Upper lobe of right lung (tissue), 1 donor: ENCODE measurements at places on chromosomes 2 and 18.

GRCh38 chr18:841647-842370 is 29.8 kb upstream of the YES1 start:
- no peak overlapping the region for H3K4me3 ChIP-seq
- H3K27ac ChIP-seq = no peak overlapping the region
- H3K4me1 ChIP-seq = no peaks in the 10 kb centered on the region

DNA sequence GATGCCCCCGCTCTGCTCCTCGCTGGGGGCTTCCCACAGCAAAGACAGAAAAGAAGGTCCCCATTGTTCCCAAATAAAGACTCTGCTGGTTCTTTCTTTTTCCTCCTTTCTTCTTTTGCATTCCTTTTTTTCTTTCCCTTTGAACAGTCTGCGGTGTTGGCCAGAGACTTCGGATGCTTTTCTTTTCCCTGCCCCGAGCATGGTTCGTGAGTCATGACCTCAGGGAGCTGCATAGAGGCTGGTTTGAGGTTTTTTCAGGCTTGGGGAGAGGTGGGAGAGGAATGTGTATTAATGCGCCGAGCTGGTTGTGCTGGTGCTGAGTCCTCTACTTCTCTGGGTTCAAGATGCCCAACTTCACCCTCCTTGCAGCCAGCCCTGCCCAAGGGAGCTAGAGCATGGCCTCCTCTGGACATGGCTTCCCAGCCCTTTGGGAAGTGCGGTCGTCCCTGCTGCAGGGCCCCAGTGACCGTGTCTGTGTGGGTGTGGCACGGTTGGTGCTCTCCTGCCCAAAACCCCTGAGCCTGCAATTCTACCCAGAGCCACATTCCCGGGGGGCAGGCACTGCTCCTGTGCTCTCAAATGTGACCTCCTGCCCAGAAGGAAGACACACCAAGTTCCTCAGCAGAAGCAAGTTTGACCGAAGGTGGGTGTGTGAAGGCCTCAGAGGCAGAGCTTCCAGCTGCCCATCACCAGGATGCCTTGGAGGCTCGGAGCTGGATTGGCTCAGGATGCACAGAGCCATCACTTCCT is 9.0 kb upstream of the ARHGEF4 start:
- DNase-seq = no peak
- no peaks in the 10 kb centered on the region for H3K4me1 ChIP-seq
- H3K36me3 ChIP-seq = no peaks in the 10 kb centered on the region
- peaks cover 5% of the 10 kb centered on the region for H3K27me3 ChIP-seq
- H3K4me3 ChIP-seq = no peak overlapping the region

GRCh38 chr2:31586230-31586629 is 5.5 kb upstream of the SRD5A2 start:
- H3K27me3 ChIP-seq = no peaks in the 10 kb centered on the region
- H3K36me3 ChIP-seq = no peaks in the 10 kb centered on the region
- no peak for DNase-seq
- no peak overlapping the region for H3K4me3 ChIP-seq
- no peak overlapping the region for H3K27ac ChIP-seq
- H3K4me1 ChIP-seq = no peaks in the 10 kb centered on the region

GRCh38 chr2:240993446-240994170 is 4.8 kb upstream of the SNED1 start:
- H3K27ac ChIP-seq = no peak overlapping the region
- no peaks in the 10 kb centered on the region for H3K36me3 ChIP-seq
- H3K27me3 ChIP-seq = no peaks in the 10 kb centered on the region

- H3K27ac ChIP-seq = no peak overlapping the region
- H3K27me3 ChIP-seq = no peaks in the 10 kb centered on the region
- H3K36me3 ChIP-seq = no peaks in the 10 kb centered on the region
- no peak for DNase-seq
Measured at GRCh38 chr2:202110491-202110890, 37.4 kb downstream of the KIAA2012 start.

DNA sequence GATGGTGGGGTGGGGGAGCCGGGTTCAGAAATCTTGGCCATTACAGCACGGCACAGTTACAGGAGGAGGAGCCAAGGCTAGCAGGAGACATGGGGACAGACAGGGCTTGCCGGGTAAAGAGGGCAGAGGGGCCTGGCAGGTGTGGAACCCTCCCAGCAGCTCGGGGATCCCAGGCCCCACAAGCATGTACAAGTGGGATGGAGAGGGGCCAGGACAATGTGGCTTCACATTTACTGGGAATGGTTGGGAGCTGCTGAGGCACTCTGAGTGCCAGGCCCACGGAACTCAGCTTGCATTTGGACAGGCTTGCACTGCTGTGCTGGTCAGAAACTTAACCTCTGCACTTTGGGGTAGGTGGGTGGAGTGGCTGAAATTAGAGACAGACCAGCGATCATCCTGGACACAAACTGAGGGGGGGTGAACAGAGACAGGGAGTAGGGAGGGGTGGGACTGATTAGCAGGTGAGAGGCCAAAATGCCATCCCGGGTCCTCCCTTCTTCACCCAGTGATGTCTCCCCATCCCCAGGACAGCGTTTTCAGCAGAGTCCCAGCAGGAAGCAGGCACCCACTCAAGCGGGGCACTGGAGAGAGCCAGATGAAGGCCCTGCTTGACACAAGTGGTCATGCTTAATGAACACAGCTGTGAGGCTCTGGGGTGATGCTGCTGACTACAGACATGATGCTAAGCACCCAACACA is 9.6 kb downstream of the PER2 start:
- no peak for DNase-seq
- H3K4me1 ChIP-seq = no peaks in the 10 kb centered on the region
- H3K36me3 ChIP-seq = peaks cover 37% of the 10 kb centered on the region
- H3K4me3 ChIP-seq = no peak overlapping the region

GRCh38 chr2:176125772-176126054 is 3.2 kb downstream of the HOXD9 start:
- no peak overlapping the region for H3K27ac ChIP-seq
- no peaks in the 10 kb centered on the region for H3K36me3 ChIP-seq
- no peak overlapping the region for H3K4me3 ChIP-seq
- peaks cover 11% of the 10 kb centered on the region for H3K4me1 ChIP-seq
- DNase-seq = no peak

DNA sequence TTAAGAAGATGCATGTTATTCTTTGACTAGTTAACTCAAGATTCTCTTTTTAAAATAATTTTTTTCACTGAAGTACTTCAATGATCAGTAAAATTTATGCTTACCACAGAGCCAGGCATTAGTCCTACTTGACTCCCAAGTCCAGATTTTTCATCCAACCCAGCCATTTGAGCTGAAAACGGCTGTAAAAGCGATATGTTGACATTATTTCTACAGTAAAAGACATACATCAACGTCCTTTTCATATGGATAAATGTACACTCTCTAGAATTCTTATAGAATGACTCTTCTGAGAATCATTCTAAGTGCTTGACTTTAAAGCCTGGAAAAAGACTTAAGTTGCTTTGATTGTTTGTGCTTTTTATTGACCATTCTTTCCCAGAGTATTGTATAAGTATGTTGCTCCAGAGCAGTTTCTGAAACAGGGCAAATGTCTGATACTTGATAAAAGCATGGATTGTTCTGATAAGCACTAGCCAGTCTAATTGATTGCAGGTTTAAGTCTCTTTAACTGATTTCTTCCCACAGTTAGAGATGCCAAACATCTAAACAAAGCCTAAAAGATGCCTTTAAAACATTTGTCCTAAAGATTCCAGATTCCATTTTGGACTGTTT is 90.9 kb downstream of the COL5A2 start:
- no peak overlapping the region for H3K4me3 ChIP-seq
- H3K36me3 ChIP-seq = no peaks in the 10 kb centered on the region
- H3K4me1 ChIP-seq = no peaks in the 10 kb centered on the region

GRCh38 chr2:238143239-238143951 is 4.9 kb downstream of the KLHL30 start:
- DNase-seq = no peak
- H3K4me1 ChIP-seq = no peaks in the 10 kb centered on the region
- no peaks in the 10 kb centered on the region for H3K36me3 ChIP-seq
- no peaks in the 10 kb centered on the region for H3K27me3 ChIP-seq

GRCh38 chr2:24920809-24921441 is 888 bp upstream of the ADCY3 start:
- H3K36me3 ChIP-seq = no peaks in the 10 kb centered on the region
- H3K4me1 ChIP-seq = peaks cover 6% of the 10 kb centered on the region
- H3K4me3 ChIP-seq = peak overlapping the region; percentile 62
- H3K27ac ChIP-seq = no peak overlapping the region
- no peak for DNase-seq
- H3K27me3 ChIP-seq = no peaks in the 10 kb centered on the region

- no peak for DNase-seq
- no peaks in the 10 kb centered on the region for H3K27me3 ChIP-seq
- H3K36me3 ChIP-seq = peaks cover 33% of the 10 kb centered on the region
Measured at GRCh38 chr18:9239720-9240119, 94.9 kb upstream of the TWSG1 start.

DNA sequence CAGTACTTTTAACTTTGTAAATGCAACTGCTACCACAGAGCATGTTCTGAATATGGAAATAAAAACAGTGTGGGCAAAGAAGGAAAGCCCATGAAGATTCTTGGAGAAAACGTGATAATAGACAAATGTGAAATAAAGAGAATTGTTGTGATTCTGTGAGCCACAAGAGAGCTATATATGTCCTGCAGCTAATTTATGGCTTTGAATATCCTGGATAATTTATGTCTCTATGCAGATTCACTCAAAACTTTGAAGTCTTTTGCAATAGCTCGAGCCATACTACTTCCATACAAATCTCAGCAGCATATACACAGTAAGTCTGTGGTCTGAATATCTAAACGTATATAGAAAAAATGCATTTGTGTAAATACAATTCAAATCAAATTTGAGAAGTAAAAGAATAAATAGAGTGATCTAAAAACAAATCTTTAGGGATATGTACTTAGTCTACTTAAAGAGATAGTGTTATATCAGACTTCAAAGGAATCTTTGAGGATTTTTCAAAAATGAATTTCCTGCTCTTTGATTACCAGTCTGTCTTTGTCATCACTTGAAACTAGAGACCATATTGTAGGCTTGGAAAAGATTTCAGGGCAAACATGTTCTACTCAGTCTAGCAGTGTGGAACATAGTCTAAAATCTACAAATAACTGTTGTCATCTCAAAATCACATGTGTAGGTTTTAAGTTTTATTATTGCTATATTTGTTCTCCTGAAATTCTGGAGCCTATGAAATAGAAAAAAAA is 107.1 kb downstream of the CSRNP3 start:
- no peak overlapping the region for H3K27ac ChIP-seq
- H3K4me1 ChIP-seq = no peaks in the 10 kb centered on the region
- no peaks in the 10 kb centered on the region for H3K36me3 ChIP-seq
- H3K27me3 ChIP-seq = no peaks in the 10 kb centered on the region

DNA sequence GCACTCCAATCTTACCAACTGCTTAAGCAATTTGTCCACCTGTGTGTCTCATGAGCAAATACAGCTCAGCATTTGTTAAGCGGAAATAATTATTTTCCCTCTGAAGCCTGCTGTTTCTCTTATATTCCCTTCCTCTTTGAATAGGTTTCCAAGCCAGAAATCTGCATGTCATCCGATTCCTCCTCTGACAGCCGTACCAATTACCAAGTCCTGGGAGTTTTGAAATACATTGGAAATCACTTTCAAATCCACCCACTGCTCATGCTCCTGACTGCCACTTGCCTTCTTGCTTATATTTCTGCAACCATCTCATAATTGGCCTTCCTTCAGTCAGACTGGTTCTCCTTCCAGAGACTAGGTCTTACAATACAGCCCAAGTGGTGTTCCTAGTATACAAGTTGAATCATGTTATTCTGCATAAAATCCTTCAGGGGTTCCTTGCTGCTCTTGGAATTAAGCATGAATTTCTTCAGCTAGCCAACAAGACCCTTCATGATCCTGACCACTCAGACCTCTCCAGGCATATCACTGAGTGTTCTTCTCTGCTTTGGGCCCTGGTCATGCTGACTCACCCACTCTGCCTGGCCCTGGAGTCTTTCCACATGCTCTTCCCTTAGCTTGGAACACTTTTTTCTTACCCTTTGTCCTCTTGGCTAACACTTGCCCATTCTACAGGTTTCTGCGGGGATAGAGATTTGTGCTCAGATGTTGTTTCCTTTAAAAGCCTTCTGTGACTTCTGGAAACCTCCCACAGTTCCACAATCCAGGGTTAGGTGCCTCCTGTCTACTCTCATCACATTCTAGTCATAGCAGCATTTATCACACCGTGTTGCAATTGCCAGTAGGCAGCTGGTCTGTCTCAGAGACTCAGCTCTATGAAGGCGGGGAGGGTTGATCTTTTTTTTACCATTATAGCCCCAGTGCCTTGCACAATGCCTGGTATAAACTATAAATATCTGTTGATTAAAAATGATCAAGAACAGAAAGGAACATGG is 157.6 kb downstream of the ARL6IP6 start:
- DNase-seq = no peak
- no peak overlapping the region for H3K27ac ChIP-seq
- H3K27me3 ChIP-seq = no peaks in the 10 kb centered on the region
- no peak overlapping the region for H3K4me3 ChIP-seq
- H3K4me1 ChIP-seq = no peaks in the 10 kb centered on the region

- peaks cover 5% of the 10 kb centered on the region for H3K27me3 ChIP-seq
- H3K4me1 ChIP-seq = peaks cover 4% of the 10 kb centered on the region
- peak; percentile 53 for DNase-seq
- H3K4me3 ChIP-seq = no peak overlapping the region
- no peak overlapping the region for H3K27ac ChIP-seq
Measured at GRCh38 chr2:231533086-231533776, 3.0 kb upstream of the NMUR1 start.

GRCh38 chr2:238431456-238431855 is 4.7 kb downstream of the ASB1 start:
- no peak overlapping the region for H3K4me3 ChIP-seq
- H3K4me1 ChIP-seq = peaks cover 15% of the 10 kb centered on the region
- H3K36me3 ChIP-seq = peaks cover 34% of the 10 kb centered on the region
- no peak overlapping the region for H3K27ac ChIP-seq
- DNase-seq = no peak

DNA sequence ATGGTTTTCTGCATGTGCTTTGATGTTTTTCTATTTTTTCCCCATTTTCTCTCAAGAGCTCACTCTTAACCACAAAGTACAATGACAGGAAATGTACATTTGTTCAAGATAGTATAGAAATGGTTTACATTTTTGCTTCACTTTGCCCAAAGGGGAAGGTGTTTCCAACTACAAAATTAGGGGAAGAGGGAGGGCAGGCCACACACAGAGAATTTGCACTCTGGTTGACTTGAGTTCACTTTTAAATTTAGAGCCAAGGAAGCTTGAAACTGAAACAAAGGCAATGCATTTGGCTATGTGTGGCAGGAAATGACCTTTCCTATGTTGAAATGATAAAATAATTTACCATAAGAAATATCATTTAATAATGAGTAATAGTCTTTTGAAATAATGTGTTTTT is 19.1 kb upstream of the VIT start:
- no peak overlapping the region for H3K27ac ChIP-seq
- DNase-seq = no peak
- no peaks in the 10 kb centered on the region for H3K4me1 ChIP-seq
- no peaks in the 10 kb centered on the region for H3K36me3 ChIP-seq
- H3K27me3 ChIP-seq = no peaks in the 10 kb centered on the region

- H3K4me3 ChIP-seq = no peak overlapping the region
- no peak for DNase-seq
- H3K36me3 ChIP-seq = no peaks in the 10 kb centered on the region
Measured at GRCh38 chr2:9033385-9034168, 30.1 kb upstream of the MBOAT2 start.

GRCh38 chr18:60555625-60556024 is 183.1 kb upstream of the MC4R start:
- H3K4me3 ChIP-seq = no peak overlapping the region
- no peak overlapping the region for H3K27ac ChIP-seq
- no peaks in the 10 kb centered on the region for H3K4me1 ChIP-seq
- no peaks in the 10 kb centered on the region for H3K36me3 ChIP-seq
